ENCODE measurements at places on chromosomes 2 and 18.

DNA sequence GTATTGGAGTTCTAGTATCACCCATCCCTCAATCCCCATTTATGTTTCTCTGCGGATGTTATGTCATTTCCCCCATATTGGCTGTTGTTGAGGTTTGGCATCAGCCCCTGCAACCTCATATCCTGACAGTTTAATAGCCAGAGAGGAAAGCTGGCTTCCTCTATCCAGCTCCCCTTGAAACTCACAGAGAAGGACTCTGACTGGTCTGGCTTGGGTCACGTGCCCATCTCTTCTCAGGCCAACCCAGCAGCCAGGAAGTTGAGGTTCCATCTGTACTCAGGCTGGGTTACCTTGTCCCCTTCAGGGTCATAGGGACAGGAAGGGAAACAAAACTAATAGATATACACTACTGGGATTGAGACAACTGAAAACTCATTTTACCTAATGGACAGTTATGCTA, 148.0 kb upstream of the SLC14A2 start:
- no peak for DNase-seq

DNA sequence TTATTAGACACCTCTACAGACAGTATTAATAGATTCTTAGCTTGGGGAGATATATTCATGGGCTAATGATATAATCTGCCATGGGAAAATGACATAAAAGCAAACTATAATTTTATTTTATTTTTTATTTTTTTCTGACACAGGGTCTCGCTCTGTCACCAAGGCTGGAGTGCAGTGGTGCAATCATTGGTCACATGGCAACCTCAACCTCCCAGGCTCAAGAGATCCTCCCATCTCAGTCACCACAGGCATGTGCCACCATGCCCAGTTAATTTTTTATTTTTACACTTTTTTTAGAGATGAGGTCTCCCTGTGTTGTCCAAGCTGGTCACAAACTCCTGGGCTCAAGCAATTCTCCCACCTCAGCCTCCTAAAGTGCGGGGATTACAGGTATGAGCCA, 39.3 kb downstream of the RTN4 start:
- no peak for DNase-seq

DNA sequence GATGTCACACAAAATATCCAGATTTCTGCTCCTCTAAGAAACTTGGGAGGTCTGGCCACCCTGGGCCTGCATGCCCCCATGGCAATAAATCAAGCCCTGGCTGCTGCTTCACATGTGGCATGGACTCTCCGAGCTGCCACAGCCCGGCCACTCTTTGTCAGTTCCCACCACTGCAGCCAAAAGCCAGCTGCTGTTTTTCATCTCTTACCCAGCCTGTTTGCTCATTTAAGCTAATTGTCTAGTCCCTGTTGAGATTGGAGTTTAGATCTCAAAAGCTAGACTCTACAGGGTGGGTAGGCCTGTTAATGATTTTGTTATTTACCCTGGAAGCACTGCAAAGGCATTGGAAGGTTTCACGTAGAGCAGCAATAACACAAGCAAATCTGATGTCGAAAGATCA, 20.9 kb upstream of the ANXA4 start:
- no peak for DNase-seq

DNA sequence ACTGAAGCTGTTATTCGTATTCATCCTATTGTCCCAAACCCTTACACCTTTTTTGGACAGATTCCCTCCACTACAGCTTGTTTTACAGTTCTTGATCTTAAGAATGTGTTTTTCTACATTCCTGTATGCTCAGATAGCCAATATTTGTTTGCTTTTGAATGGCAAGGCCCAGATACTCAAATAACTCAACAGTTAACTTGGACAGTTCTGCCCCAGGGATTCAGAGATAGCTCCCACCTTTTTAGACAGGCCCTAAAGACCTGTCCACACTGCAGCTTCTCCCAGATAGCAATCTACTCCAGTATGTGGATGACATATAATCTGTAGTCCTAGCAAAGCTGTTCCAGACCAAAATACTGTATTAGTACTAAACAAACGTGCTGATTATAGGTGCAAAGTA, 7.1 kb upstream of the AGXT start:
- no peak for DNase-seq

DNA sequence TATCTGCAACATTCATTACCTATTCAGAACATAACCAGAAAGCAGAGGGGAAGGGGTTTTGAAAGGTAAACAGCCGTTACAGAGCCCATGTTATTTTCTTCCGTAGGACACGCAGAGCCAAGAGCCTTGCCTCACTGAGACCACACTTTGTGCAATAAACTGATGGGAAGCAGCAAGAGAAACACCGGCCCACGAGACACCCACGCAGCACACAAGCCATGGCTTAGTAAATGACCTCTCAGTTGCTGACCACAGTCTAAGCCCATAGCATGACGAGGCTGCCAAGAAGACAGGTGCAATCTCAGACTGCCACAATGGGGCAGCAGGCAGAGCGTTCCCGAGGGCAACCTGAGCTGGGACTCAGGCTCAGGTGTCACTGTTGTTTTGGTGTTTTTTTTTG, 59.6 kb downstream of the CABYR start:
- no peak for DNase-seq

DNA sequence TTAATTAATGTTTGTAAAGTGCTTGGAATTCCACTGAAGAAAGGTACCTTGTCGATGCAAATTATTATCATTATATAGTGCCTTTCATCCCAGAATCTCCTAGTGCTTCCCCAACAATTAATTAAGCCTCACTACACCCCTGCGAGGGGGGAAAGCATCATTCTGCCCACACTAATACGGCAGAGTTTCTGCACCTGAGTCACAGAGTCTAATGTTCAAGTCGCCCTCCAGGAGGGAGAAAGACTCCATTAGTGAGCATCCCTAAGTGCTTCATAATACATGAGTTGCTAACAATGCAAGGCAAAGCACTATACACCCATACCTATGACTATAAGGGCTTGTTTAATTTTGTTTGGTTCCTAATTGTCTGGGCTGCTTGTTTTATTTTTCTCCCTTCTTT, 25.4 kb upstream of the NRP2 start:
- DNase-seq, result no peak

GRCh38 chr2:62307469-62308389, 111.8 kb downstream of the B3GNT2 start:
- DNase-seq, result no peak

DNA sequence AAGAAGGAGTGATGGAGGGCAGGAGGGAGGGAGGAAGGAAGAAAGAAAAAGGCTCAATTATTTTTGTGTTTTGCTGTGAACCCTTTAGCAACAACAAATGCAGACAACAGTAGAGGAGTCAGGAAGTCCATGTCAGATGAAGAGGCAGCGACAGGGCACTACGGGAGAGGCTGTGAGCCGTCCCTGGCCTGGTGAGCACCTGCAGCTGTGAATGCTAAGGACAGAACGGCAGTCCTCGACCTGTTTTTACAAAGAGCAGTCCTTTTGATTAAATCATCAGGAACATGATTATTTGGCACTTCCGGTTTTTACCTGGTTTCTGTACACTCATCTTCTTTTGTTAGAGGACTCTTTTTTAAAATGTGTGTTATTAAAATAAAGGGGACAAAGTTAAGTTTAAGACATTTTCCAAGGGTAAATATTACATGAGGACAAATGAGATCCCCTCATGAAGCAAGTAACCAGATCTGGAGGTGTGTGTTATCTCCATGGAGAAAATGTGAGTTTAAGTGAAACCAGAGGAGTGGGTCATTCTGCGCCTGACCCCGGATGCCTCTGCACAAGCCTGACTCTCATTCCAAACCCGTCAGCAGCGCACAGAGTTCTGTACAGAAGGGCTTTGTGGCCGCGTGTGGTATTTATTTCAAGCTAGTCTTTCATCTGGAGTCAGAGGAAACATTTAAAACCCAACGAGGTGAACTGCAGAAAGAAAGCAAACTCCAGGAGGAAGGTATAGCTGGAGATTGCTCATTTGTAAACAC, 492.5 kb downstream of the SOX11 start:
- no peak for DNase-seq
